ENCODE measurements at places on chromosomes 11 and 22.

- DNase-seq = no peak
Observed at GRCh38 chr11:69294571-69295078, 670 bp downstream of the MYEOV start.

DNA sequence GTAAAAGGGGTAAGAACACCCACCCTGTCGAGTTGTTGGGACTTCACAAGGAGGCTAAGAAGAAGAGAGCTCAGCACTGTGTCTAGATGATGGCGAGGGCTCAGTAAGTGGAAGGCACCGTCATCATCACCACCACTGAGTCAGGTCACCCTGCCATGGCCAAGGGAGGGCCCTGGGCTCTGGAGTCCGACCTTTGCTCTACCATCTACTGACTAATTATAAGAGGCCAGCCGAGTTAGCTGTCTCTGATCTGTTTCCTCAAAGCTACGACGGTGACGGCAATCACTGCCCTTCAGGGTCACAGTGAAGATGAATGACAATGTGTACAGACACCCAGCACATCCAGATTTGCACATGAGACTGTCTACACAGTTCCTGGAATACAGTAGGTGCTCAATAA, 29.3 kb downstream of the KIAA0930 start:
- no peak for DNase-seq

GRCh38 chr11:107547961-107548360, 17.6 kb downstream of the ALKBH8 start:
- DNase-seq = no peak

DNA sequence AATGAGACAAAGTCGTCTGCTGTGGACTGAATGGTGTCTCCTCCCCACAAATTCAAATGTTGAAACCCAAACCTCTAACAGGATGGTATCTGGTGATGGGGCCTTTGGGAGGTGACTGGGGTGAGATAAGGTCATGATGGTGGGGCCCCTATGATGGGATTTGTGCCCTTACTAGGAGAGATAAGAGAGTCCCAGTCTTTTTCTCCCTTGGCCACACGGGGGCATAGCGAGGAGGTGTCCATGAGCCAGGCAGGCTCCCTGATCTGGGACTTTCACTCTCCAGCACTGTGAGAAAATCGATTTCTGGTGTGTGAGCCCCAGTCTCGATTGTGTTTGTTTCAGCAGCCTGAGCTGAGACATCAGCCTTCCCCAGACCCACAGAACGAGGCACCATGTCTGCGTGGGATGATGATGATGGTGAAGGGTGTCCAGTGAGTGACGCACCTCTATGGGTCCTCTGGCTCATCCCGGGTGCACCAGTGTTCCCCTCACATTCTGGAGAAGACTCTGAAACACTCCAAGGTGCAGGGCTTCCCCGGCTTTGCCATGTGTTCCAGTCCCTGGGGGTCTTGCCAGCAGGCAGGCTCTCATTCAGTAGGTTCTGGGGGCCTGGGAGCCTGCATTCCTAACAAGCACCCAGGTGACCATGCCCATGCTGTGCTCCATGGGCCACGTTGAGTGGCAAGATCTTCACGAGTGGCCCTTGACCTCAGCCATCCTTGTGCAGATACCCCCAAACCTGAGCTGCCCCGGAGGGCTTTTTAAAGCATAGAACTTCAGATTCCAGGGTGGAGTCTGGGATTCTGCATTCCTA, 363.0 kb downstream of the CTTN start:
- DNase-seq = no peak

GRCh38 chr11:116275635-116276034, 497.2 kb downstream of the BUD13 start:
- no peak for DNase-seq

- no peak for DNase-seq
Observed at GRCh38 chr22:47036936-47037485, 274.6 kb downstream of the TBC1D22A start.

DNA sequence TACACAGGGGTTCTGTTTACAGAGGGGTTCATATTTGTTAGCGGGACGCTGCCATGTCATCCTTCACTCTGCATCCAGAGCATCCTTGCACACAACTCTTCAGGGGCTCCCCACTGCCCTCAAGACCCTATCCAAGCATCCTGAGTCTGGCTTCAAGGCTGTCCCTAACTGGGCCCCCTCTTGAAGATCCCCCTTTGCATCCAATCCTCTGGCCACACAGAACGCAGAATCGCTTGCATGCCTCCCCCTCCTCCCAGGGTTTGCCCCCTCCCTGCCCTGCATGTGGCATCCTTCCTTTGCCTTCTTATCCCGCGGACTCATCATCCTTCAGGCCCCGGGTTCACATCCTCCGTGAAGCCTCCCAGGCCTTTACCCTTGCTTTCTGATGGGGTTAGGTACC, 18.6 kb downstream of the C1QTNF6 start:
- no peak for DNase-seq

Measured in substantia nigra (tissue), 51 donors.